GM12891 (cell line): ENCODE measurements at places on chromosomes 4 and X.

DNA sequence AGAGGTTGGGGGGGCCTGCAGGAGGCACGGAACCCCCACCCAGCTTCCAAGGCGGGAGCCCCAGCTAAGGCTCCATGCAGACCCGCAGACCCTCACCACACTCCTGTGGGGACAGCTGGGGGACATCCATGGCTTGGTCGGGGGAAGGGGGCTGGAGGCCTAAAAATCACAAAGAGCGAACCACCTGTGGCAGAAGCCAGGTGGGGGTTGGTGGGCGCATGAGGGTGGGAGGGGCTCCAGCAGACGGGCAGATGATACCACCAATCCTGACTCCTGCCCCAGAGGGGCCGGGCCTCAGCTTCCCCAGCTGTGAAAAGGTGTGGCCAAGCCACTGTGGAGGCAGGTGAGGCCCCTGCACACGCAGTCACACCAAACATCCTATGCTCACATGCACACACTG is 111.6 kb downstream of the FAM53A start:
- no peak for DNase-seq

- no peak for DNase-seq
Measured at GRCh38 chr4:169159624-169160171, 111.1 kb downstream of the SH3RF1 start.

- peak; percentile 49 for DNase-seq
Measured at GRCh38 chr4:168318266-168318895, at the start of gene DDX60. DDX60 (minus strand) TSS chr4:168318752; CDS start chr4:168311259, 7,493 bp downstream.

DNA sequence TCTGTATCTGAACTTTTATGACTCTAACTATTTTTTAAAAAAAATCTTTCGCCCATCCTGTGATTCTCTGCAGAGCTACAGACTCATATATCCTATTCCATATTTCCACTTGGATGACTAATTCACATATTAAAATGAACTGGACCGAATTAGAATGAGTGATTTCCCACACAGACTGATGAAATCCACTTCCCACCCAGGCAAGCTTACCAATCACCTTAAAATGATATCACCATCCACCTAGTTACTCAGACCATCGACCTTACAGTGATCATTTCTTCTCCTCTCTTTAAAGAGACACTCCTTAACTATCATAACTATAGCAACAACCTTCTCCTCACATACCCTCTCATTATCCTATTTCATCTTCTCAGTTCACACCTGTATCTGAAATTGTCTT is 34.1 kb upstream of the GUCY1B1 start:
- no peak for DNase-seq

- DNase-seq: no peak
Measured at GRCh38 chr4:83855044-83855443, 319.1 kb downstream of the GPAT3 start.

- DNase-seq: no peak
Measured at GRCh38 chr4:148445860-148446330, 3.7 kb upstream of the NR3C2 start.

- no peak for DNase-seq
Measured at GRCh38 chr4:8294775-8295174, 25.2 kb downstream of the HTRA3 start.

GRCh38 chrX:7263961-7264360 is 116.0 kb upstream of the PUDP start:
- DNase-seq: no peak

- no peak for DNase-seq
Measured at GRCh38 chrX:53939127-53939526, 105.1 kb downstream of the PHF8 start.

DNA sequence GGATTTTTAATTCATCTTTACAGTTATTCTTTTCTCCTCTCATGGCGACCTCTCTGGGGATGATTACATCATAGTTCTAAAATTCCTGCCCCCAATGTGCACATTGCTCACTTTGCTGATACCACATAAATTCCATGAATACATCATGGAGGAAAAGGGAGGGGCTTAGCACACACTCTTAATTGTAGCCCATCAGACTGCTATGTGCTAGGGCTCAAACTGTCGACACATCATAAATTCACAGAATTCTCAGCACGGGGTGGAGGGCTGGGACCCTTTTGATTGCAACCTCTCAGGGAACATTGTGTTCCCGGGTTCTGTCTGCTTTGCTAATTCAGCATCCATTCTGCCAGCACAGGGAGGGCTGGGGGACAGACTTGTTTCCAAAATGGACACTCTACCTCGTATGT is 592.9 kb downstream of the BCOR start:
- no peak for DNase-seq

- DNase-seq: no peak
Measured at GRCh38 chr4:159483110-159483781, 380.4 kb downstream of the RAPGEF2 start.

DNA sequence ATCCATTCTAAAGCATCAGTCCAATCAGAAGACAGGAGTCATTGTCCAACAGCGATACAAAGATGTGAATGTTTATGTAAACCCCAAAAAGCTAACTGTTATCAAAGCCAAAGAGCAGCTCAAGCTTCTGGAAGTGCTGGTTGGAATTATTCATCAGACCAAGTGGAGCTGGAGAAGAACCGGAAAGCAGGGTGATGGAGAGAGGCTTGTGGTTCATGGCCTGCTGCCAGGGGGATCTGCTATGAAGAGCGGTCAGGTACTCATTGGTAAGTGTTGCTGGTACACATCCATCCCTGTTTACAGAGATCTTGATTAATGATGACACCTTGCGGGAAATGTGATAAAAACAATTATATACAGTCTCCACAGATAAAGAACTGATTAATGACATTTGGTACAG is 11.0 kb downstream of the INTU start:
- DNase-seq: no peak

- no peak for DNase-seq
Measured at GRCh38 chr4:73668782-73669201, 48.6 kb upstream of the RASSF6 start.

DNA sequence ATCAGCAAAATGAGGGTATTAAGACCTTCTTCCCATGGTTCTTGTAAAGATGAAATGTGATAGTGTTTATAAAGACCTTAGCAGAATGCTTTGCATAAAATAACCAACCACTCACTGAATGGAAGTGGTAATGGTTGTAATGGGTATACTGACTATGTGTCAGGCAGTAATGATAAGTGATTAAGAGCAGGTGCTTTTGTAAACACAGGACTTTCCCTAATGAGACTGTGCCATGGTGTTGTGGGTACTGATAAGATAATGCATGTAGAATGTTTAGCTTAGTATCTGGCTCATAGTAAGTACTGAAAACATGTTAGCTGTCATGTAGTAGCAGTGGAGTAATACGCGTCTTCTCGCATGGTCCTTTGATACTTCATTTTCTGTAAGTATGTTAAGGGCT is 6.9 kb downstream of the LSM6 start:
- no peak for DNase-seq

DNA sequence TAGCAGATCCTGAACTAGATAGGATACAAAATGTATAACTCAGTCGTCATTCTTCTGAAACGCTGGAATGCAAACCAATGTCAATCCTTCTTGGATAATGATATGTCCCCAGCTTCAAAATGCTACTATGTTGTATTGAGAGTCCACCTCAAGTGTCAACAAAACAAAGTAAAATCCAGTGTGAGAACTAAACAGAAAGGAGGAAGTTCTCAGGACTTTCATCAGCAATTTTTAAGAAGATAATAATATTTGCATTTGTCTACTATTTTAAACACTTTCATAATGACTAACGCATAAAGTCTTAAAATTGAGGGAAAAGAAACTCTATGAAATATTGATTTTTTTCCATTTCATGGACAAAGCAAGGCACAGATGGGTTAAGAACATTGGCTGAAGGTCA is 36.3 kb downstream of the SOD3 start:
- no peak for DNase-seq

DNA sequence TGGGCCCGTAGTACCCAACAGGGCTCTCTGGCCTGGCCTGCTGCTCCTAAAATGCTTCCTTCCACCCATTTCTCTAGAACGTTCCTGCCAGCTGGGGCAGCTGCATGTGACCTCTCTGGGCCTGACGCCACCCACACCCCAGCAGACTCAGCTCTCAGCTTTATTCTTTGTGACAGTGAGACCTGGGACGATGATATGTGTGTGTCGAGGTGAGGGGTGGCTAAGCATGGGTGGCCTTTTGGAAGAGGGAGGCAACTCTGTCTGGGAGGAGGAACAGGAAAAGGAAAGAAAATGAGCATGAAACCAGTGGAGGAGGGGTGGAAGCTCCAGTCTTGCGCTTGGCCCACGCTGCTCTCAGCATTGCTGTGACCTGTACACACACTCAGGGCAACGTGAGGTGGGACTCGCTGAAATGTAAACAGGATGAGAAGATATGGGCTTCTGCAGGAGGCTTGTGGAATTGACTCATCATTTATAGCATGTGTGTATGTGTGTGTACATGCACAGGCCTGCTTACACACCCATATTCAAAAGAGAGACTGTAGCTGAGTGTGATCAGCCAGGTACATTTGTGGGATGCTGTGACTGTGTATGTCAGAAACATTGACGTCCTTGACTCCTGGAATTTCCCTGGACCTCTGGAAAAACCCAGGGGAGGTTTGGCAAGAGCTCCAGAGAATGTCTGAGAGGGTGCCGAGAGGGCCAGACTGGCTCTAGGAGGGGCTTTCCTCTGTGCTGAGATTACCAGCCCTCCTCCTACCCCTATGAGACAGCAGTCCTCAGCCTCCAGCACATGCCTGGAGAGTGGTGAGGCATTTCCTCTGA is 137.9 kb downstream of the PJA1 start:
- no peak for DNase-seq

DNA sequence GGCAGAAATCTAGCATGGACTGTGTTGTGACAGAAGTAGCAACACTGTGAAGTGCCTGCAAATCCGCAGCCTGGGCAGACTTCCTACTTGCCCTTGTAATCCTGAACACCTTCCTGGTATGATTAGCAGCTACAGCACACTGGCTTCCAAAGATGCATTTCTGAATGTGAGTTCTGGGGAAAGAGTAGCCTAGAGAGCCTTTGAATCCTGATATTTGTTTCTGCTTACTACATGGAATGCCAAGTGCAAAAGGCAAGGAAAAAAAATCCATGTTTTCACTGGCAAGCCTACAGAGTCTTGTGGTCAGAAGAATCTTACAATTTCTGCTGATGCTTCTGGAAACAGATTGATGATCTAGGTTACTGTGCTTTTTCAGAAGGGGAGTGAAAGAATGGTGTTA is 223.7 kb downstream of the COL25A1 start:
- no peak for DNase-seq

- no peak for DNase-seq
Measured at GRCh38 chr4:160136021-160136420, 1033.1 kb downstream of the RAPGEF2 start.

GRCh38 chrX:40174854-40175510 is 77.2 kb upstream of the BCOR start:
- no peak for DNase-seq

GRCh38 chr4:113837397-113837796 is 75.9 kb upstream of the CAMK2D start:
- no peak for DNase-seq

- DNase-seq: no peak
Measured at GRCh38 chrX:10854594-10854993, 234.2 kb upstream of the MID1 start.
